Activated CD8-positive, alpha-beta memory T cell treated with anti-CD3 and anti-CD28 coated beads for 4 hours (primary cell): ENCODE measurements at places on chromosomes 2 and 18.

DNA sequence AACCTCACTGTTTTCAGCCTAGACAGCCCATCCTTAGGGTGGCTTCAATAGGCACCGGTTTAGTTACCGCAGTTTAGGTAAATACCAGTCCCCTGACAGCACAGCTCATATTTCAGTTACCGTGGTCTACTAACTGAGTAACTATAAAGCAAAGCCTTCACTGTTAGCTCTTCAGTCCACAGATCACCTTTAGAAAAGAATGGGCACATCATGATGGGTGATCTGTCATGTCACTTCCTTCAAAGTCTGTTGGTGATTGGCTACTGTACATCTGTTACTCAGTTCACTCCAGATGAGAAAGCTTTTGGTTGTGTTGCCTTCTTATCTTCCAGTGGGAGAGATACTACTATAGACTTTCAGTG, 21.0 kb downstream of the SLC20A1 start:
- no peak for DNase-seq

- no peak for DNase-seq
These were observed 71.0 kb upstream of the TAF1B start for GRCh38 chr2:9772035-9772998.

DNA sequence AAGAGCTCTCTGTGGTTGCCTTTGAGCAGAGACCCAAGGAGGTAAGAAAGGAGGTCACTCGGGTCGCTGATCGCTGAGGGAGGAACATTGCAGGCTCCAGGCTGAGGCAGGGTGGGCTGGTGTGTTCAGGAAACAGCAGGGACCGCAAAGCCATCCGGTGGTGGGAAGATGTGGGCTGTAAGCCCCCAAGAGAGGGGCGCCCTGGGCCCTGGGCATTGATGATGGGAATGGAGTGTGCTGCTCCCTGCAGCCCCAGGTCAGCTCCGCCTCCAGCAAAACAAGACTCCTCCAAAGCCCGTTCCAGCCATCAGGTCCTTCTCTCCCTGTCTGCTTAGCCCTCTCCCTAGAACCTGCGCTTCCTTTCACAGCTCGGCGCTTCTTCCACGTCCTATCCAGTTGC, 229.7 kb downstream of the KLHL29 start:
- no peak for DNase-seq

DNA sequence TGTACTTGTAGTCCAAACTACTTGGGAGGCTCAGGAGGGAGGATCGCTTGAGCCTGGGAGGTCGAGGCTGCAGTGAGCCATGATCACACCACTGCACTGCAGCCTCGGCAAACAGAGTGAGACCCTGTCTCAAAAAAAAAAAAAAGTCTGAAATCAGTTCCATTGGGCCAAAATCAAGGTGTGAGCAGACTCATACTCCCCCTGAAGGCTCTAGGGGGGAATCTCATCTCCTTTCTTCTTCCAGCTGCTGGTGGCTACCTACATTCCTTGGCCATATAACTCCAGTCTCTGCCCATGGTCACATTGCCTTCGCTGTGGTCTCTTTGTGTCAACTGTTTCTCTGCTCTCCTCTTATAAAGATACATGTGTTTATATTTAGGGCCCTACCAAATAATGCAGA, 234.0 kb downstream of the LRRTM1 start:
- no peak for DNase-seq

DNA sequence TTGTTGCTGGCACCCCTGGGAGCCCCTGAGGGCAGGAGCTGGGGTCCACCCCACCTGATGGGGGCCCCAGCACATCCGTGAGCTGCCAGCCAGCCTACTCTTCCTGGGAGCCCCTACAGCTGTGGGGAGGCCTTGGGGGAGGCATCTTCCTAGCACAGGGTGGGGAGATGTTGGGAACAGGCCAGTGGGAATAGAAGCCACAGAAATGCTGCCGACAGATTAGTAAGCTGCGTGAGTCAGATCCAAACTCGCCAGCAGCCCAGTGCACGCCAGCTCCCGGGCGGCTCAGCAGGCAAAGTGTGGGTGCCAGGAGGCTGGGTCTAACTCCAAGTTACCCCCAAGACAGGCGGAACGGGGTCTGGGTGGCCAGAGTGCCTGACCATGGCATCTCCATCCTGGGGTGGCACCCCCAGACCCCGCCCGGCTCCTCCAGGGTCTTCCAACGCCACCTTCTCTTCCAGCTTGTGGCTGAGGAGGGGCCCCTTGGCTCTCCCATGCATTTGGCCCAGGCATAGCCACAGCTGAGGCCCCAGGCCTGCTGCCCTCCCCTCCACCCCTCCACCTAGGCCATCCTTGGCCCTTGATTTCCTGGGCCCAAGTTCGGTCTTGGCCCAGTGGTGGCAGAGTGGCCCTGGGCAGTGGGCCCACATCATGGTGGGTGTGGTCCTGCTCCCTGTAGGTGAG, 15.3 kb downstream of the CROCC2 start:
- no peak for DNase-seq

- DNase-seq, result no peak
These were observed 16.5 kb upstream of the NCL start for GRCh38 chr2:231480781-231481180.

DNA sequence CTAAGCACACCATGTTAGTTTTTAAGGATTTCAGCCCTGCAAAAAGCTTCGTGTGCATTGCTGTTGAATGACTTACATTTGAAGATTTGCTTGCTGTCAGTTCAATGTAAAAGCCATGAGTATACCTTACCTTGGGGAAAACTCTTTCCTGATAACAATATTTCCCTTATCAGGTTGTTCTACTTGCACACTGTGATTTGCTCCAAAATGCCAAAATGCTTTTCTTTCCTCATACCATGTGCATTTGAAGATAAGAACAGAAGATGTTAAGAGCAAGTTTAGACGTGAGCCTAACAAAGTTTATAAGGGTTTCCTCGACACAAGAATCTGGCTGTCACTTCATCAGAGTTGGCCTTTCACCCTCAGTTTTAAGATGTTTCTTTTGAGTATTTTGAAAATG, 57.6 kb downstream of the SCN1A start:
- DNase-seq, result no peak

DNA sequence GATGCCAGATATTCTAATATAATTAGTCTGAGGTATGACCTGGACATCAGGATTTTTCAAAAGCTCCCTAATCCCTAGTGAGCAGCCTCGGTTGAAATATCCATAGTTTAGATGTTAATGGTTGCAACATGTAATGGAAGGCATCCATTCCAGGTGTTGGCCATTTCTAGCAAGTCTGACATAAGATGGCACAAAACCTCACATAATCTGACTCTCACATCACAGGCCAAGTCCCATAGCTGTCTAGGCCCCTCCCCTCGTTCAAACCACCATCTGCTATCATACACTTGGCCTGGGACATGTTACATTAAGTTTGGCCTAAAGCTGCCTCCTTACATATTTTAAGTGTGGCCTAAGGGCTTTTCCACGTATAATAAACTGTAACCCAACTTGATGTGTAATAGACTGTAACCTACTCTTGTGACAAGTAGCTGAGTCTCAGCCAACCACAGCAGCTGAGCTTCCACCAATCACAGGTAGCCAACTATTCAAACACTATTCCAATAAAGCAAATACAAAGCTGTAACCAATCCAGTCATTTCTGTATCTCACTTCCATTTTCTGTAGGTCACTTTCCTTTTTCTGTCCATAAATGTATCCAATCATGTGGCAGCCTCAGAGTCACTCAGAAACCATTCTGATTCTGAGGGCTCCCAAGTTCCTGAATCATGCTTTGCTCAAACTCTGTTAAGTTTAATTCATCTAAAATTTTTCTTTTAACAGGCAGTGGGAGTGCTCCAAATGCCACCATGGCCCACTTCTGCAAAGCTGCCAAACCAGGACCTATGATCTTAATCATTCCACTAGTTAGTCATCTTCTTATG, 59.4 kb downstream of the ADD2 start:
- no peak for DNase-seq

DNA sequence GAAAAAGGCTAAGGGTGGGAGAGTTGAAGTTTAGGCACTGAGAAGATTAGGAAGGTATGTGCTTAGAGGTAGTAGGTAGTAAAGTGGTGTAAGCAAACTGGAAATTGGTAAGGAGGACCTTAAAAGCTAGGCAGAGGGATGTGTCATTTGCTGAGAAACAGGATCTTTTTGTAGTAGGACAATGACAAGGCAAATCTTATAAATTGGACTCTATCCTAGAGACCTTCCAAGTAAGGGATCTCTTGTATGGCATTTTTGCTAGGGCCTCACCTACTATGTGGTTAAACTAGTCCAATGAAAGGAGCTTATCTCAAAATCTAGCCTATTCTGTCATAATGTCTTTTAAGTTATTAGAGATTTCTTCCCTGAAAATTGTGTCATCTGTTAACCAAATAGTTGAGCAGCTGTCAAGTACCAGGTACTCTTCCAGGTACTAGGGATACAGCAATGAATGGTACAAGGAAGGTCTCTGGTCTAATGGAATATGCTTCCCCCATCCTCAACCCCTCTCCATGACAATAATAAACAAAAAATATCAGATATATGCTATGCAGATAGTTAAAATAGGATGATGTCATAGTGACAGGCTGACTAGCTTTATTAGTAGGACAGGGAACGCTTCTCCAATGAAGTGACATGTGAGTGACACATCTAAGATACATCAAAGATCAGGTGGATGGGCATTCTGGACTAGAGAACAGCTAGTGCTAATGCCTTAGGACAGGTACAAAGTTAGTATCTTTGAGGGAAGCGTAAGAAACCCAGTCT, 17.7 kb downstream of the RIOK3 start:
- no peak for DNase-seq

DNA sequence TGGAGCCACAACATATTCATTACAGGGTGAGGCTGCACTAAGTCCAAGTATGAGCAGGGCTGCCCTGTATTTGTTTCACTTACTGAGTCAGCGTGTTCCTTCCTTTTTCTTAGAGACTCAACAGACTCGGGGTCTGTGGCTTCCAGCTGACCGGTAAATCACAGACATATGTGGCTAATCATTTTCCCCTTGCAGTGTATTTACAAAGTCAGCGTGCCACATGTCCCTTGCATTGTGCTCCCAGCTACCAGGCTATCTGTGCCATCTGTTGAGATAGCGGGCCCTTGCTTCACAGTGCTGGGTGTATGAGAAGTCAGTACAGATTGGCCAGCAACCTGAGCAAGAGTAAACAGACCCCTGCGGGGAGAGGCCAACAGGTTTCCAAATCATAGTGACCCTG, 254.3 kb downstream of the LRRTM1 start:
- DNase-seq, result no peak

GRCh38 chr2:195363496-195363895, 293.5 kb upstream of the SLC39A10 start:
- DNase-seq, result no peak

GRCh38 chr18:37297106-37297505, 268.5 kb downstream of the CELF4 start:
- DNase-seq, result no peak

DNA sequence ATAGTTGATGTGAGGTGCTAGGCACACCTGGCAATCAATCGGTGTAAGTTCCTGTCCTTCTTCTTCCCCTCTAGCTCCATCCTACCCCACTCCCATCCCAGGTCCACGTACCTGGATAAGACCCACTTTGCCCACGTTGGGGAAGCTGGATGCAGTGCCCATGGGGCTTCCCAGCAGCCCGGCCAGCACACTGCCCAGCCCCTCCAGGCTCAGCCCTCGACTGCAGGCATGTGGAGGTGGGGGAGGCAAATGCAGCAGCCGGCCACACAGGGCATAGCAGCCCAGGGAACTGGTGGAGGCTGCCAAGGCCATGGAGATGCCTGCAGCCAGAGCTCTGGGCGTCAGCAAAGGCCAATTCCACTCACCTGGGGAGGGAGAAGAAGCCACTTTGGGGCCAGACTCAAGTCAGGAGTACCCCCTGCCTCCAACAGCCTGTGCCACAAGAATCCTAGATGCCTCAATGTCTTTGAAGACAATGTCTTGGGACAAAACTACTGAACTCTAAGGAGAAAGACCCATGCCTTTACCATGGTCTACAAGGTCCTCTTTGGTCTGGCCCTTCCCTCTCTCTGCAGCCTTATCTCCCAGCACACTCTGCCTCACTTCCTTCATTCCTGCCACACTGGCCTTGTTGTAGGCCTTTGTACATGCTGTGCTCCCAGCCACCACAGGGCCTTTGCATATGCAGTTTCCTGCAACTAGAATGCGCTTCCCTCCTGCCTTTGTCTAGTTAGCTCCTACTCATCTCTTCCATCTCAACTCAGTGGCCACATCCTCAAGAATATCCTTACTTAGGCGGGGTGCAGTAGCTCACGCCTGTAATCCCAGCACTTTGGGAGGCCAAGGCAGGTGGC, 4.5 kb downstream of the SLC23A3 start:
- no peak for DNase-seq

- DNase-seq, result no peak
These were observed 242.4 kb upstream of the GALNT5 start for GRCh38 chr2:157015015-157015575.

- no peak for DNase-seq
These were observed 232.2 kb downstream of the IKZF2 start for GRCh38 chr2:212919238-212919637.

- no peak for DNase-seq
These were observed 834 bp upstream of the BUB1 start for GRCh38 chr2:110678457-110679336.

DNA sequence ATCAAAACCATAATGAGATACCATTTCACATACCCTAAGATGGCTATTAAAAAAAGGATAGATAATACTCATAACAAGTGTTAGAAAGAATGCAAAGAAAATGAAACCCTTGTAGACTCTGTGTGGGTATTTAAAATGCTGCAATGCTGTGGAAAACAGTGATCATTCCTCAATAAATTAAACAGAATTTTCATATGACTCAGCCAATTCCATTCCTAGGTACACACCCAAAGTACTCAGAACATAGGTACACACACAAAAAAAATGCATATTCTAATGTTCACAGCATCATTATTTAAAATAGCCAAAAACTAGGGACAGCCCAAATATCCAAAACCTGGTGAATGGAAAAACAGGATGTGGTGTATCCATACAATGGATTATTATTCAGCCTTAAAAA, 502.3 kb downstream of the KCNJ3 start:
- DNase-seq, result no peak

GRCh38 chr2:108967757-108968156, 21.3 kb downstream of the EDAR start:
- DNase-seq, result no peak

DNA sequence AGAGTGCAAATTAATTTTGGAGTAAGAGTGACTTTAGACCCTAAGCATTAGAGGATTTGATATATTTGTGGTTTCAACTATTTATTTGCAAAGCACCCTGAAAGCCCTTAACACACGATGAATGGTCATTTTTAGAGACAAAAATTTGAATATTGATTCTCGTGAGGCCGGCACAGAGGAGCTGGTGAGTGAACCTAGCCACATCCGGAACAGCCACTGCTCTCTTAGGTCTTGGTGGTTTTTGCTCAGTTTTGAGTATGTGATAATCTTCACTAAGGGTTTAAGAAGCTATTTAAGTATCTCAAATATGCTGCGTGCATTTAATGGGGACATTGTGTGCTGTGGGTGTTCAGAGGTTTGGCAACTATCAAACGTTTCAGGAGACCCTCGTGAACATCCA, 204.8 kb downstream of the TSN start:
- no peak for DNase-seq
